Stimulated activated CD8-positive, alpha-beta memory T cell treated with anti-CD3 and anti-CD28 coated beads, Interleukin-2, amount 100 ng/mL, for 48 hours (primary cell): ENCODE measurements at places on chromosomes 1 and 21.

DNA sequence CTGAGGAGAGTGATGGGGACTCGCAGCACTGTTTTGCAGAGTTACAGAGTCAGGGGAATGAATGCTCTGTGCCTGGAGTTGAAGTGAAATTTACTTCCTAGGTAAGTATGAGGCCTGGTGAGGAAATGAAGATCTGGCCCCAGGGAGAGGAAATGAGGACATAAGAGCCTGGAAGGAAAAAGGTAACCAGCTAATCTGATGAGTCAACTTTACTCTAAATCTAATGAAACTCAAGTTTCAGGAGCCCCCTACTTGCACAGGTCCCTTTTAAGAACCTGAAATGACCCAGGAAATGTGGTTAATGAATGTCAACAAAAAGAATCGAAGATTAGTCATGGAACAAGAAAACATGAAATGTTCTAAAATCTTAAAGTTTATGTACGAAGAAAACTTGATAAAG, 599.0 kb downstream of the AGBL4 start:
- DNase-seq = no peak

- no peak for DNase-seq
Observed at GRCh38 chr1:155485945-155486344, 76.7 kb downstream of the ASH1L start.

GRCh38 chr1:33902486-33903209, 38.8 kb downstream of the HMGB4 start:
- DNase-seq = no peak

DNA sequence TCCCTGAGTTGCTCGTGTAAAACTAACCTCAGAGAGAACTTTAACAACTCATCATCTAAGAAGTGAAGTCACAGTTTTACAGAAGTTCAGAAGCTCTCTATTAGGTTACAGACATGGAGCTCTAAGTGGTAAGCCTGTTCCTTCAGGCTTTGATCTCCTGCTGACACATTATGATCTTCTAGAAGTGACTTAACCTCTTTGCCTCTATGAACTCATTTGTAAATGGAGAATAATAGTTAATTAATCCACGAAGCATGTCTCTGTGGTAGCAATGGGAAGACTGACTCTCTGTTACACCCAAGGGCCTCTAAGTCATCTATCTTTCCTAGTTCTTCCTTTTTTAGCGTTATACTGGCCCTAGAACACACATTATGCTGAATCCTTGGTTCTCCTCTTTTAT, 157.9 kb upstream of the NRIP1 start:
- DNase-seq = no peak

DNA sequence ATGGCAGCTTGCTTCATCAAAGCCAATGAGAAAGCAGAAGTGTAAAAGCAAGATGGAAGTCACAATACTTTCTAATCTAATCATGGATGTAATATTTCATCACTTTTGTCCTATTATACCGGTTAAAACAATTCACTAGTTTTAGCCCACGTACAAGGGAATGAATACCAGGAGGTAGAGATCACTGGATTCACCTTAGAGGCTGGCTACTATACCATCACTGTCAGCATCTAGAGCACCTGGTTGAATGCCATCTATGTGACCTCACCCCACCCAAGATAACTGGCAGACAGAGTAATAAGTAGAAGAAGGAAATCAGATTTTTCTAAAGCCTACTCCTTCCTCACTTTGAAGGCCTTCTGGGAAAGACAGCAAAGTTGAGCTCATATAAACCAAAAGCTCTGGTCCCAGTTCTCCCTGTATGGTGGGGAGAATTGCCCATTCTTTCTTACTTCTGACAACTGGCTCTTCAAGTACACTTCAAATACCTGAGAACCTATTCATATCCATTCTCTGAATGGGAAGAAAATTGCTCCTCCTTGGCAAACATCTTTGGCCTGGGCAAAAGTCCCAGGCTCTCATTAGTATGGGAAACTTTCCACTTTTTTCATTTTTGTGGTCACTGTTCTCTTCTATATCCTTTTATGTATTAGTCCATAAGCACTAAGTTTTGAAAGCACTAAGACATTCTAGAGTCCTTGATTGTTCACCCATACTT, 24.8 kb downstream of the HSD3B1 start:
- DNase-seq = no peak

GRCh38 chr1:236122176-236122575, 20.2 kb upstream of the GPR137B start:
- peak; percentile 20 for DNase-seq

GRCh38 chr1:160018900-160019299, 12.9 kb downstream of the PIGM start:
- no peak for DNase-seq

- peak; percentile 95 for DNase-seq
Observed at GRCh38 chr1:27392096-27392777, at the start of gene GPR3. TSS of gene GPR3 (plus strand) at chr1:27392622. CDS start at chr1:27393799, 1,177 bp downstream.

GRCh38 chr1:161088587-161089110, 709 bp downstream of the NECTIN4 start:
- no peak for DNase-seq

DNA sequence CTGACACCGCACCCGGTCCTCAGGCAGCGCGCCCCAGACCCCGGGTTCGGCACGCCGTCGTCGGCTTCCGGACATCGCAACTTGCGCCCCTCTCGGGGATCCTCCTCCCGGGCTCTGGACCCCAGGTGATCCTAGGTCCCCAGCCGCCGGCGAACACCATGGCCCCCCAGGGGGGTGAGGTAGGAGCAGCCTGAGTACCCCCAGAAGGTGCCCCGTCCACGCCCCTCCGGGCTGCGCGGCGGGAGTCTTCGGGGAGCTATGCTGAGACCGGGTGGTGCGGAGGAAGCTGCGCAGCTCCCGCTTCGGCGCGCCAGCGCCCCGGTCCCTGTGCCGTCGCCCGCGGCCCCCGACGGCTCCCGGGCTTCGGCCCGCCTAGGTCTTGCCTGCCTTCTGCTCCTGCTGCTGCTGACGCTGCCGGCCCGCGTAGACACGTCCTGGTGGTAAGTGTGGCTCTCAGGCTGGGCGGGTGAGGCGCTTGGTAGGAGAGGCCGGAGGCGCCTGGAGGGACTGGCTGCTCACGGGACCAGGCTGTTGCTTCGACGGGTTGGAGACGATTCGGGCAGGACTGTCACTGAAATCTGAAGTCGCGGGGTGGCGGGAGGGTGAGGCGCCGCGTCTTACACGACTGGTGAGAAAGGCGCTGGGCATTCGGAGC, 367 bp downstream of the WNT2B start:
- no peak for DNase-seq

- DNase-seq = no peak
Observed at GRCh38 chr1:166785987-166786386, 53.3 kb upstream of the POGK start.

- DNase-seq = no peak
Observed at GRCh38 chr1:118032883-118033282, 103.3 kb downstream of the WDR3 start.
